CD4-positive, alpha-beta T cell treated with Interleukin-4 for 4 hours (primary cell): ENCODE measurements at places on chromosomes 4 and X.

GRCh38 chr4:140790765-140791164 is 34.6 kb upstream of the TBC1D9 start:
- peak; percentile 24 for DNase-seq

DNA sequence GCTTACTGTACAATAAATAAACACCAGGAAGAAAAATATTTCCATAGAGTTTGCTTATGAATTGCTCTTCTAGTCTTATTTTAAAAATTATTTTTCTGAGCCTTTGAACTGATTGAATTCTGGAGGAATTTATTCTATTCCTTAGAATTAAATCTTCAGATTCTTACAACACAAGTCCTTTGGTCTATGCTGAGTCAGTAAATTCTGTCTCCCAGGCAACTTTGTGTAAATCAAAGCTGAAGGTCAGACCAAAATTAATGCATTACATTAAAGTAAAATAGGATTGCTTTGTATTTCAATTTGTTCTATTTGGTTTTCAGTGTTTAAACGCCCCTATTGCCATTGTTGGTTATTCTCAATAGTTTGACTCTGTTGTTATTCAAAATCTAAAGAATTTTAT is 26.8 kb upstream of the STPG2 start:
- DNase-seq, result no peak

GRCh38 chr4:78057135-78057599 is at the start of gene FRAS1:
Gene FRAS1 (plus strand): TSS chr4:78057323. CDS start chr4:78058010, 687 bp downstream.
- DNase-seq, result no peak

DNA sequence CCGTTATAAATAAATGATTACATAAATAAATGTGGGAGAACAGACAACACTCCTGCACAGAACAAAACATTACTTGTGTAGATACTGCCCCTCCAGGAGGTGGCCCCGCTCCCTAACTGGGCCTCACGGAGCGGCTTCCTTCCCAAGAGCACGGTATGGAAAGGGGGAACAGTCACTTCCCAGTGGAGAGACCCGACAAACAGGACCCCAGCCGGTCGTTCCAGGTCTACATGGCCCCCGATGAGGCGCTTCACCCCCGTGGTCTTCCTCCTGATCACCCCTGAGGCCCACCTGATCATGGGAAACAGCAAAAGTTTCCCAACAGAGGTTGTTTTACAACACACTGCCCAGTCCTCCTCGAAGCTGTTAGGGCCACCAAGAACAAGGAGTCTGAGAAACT is 6.6 kb upstream of the SLC6A8 start:
- no peak for DNase-seq

DNA sequence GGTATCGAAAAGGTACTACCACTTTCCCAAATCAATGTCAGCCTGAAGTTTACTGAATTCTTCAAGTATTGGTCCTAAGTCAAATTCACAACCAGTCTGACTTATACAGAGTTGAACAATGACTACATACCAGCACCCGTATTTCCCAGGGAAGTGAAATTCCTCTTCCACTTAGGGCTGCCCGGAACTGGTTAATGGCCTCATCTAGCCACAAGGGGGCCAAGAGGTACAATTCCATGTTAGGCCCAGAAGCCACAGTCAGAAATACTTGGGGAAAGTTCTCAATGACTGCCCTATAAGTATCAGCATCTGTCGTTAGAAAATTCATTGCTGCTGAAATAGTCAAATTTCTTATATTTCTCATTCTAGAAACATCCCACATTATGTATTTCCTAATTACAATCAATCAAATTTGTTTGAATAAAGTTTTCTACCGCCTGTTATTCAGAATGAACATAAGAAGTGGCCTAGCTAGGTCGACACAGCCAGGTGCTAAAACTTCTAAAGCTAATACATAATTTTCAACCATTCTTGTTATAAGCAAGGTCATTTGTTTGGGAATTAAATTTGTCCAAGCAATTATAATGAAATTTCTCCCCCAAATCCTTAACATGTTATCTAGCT is 5.6 kb upstream of the PCDH7 start:
- no peak for DNase-seq

DNA sequence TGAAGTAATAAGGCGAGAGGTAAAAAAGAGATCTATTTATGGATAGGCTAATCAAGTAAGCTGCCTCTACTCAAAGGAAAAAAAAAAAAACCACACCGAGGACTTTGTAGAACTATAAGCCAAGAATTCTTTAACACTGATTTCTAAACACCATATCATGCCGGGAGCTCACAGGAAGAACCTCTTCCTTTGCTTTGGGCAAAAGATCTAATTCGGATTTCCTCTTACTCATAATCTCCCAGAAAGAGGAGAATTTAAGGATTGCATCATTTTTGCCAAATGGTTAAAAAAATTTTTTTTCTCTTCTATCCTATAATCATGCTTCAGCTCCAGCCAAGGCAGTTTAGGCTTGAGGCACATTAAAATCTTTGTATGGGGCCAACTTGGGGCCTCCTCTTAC is 95.5 kb downstream of the ZNF827 start:
- DNase-seq, result no peak

DNA sequence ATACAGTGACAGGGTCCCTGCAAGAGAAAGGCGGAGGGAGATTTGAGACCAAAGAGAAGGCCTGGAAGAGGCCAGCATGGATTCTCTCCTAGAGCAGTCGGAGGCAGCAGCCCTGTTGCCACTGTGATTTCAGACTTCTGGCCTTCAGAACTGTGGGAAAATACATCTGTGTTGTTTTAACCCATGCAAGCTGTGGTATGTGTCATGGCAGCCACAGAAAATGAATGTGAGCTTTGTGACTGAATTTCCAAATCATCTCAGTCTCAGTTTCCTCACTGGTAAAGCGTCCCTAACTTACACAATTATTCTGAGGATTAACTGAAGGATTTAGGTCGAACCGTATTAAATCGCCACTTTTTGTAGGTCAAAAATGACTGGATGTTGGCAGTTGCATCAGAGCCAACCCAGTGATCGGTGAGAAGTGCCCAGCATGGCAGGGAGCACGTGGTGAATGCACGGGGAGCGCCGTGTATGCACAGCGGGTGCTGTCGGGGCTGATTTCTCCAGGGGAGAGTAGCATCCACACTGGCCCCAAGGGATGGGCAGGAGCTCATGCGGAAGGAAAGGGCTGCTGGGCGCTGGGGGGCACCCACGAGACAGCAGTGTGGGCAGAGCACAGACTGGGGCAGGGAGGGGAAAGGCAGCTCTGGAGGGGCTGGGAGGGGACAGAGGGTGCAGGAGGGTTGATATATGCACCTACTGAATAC is 23.8 kb upstream of the NSG1 start:
- DNase-seq, result no peak
